ENCODE measurements at places on chromosomes 6 and 20.

DNA sequence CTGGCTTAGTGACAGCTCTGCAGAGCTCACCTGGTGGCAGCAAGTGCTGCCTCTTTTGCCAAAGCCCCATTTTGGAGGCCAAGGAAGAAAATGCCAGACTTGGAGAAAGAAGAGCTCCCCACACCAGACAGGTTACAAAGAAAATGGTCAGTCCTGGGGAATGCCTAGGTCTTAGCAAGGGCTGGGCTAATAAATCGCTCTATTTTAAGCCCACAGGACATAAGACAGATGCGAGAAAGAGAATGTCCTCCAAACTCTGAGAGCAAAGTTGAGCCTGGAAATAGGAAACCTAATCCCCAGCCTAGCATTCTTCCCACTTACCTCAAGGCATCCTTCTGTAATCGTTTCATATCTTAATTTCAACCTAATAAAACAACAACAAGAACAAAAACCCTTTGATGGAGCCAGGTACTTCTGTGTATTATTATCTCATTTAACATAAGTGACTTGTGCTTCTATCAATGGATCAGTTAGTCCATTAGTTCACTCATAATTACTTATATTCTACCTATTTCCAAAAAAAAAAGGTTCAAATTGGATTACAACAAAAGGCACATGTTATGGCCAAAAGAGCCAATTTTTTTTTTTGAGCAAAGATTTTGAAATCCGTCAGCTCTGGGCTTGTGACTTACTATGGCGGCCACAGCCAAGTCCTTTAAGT lies 40.4 kb upstream of the FAM83C start:
- DNase-seq = no peak

GRCh38 chr6:167270499-167271311 lies 20.4 kb upstream of the UNC93A start:
- DNase-seq = no peak

GRCh38 chr6:169723991-169724493 lies 258 bp downstream of the PHF10 start:
- DNase-seq = no peak

GRCh38 chr6:107396211-107396610 lies 63.2 kb downstream of the PDSS2 start:
- DNase-seq = no peak

DNA sequence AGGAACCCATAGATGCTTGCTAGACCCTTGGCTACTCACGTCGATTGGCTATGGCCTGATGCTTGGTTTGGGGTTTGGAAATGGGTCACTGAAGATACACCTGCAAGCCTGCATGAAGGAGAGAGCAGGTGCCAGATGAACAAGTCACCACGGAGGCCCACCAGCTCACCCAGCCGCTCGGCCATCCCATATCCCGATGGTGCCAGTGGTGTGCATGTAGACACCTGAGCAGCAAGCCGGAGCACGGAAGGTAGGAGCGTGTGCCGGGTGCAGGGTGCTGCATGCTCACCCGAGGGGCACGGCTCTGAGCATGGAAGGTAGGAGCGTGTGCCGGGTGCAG lies 35.9 kb downstream of the DACT2 start:
- no peak for DNase-seq

GRCh38 chr6:132400555-132400882 lies 756 bp downstream of the MOXD1 start:
- no peak for DNase-seq

- no peak for DNase-seq
Measured at GRCh38 chr6:15823838-15824414, 161.1 kb upstream of the DTNBP1 start.

DNA sequence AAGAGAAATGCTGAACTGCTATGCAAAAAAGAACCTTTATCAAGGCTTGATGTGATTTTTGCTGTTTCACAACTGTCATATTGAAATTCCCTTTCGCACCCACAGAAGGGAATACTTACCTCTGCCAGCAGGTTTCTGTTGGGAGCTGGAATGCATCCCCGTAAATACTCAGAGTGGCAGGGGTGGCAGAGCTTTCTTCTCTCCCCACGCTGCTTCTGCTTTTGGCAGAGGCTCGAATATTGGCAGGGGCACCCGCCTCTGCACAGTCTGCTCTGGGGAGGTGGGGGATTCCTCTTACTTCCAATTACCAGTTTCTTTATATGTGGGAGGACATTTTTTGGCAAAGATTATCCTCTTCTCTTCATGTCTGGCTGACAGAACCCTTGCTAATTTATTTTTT lies 28.4 kb downstream of the TMEM200A start:
- no peak for DNase-seq

GRCh38 chr6:24743944-24744335 lies 25.0 kb upstream of the C6orf62 start:
- no peak for DNase-seq

GRCh38 chr20:21387528-21387927 lies 9.8 kb downstream of the NKX2-4 start:
- DNase-seq = no peak

- no peak for DNase-seq
Measured at GRCh38 chr6:166957805-166958076, 1.4 kb upstream of the RNASET2 start.

GRCh38 chr6:73152556-73152955 lies 72.7 kb downstream of the KHDC1L start:
- no peak for DNase-seq

GRCh38 chr6:104281370-104281769 lies 578.3 kb downstream of the HACE1 start:
- no peak for DNase-seq

GRCh38 chr6:11023032-11023431 lies 21.1 kb downstream of the ELOVL2 start:
- DNase-seq = no peak

- DNase-seq = no peak
Measured at GRCh38 chr20:48807586-48808381, 20.0 kb downstream of the PREX1 start.

- DNase-seq = peak; percentile 78
Measured at GRCh38 chr6:55578537-55579363, at the start of gene HMGCLL1. HMGCLL1 (minus strand) TSS chr6:55579192; CDS start chr6:55579055, 137 bp downstream.

- DNase-seq = no peak
Measured at GRCh38 chr20:2305029-2305428, 9.2 kb downstream of the TGM3 start.

DNA sequence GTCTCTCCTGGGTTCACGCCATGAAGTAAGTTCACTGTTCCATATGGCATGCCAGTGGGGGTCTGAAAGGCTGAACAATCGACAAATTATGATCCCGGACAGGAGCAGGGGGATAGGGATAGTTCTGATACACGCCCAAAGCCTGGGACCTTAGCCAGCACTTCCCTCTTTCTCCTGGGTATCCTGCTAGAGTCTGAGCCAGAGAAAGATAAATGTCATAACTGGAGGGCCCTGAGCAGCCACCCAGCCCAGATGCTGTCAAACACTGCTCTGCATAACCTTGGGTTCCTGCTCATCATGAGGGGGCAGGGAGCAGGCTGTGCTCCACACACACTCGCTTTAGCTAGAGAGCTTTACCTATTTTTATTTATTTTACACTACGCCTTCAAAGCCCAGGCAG lies 12.3 kb downstream of the EDEM2 start:
- no peak for DNase-seq

GRCh38 chr6:89842228-89842627 lies 12.5 kb downstream of the CASP8AP2 start:
- DNase-seq = no peak

GRCh38 chr6:8193541-8193940 lies 91.2 kb upstream of the EEF1E1 start:
- DNase-seq = no peak

- no peak for DNase-seq
Measured at GRCh38 chr6:42292004-42292740, 74.5 kb upstream of the MRPS10 start.
